ENCODE measurements at places on chromosomes 2 and 18.

DNA sequence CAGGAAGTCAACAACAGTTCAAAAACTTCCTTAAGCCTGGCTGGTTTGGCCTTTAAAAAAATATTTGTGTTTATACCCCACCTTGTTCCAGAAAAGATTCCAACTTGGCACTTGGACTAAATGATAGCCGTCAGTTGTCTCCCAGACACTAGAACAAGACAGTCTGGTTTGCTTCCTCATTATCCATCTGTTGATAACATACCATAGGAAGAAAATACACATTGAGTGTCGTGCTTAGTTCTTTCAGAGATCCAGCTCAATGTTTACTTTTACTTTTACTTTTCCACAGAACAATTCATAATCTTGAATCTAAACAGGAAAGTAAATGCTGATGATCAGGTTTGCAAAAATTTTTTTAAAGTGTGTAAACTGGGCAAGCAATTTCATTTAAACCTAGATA lies 2.4 kb upstream of the VPS54 start:
- DNase-seq = no peak

- DNase-seq = no peak
These were observed 622 bp downstream of the RAB12 start for GRCh38 chr18:8609659-8610458.

DNA sequence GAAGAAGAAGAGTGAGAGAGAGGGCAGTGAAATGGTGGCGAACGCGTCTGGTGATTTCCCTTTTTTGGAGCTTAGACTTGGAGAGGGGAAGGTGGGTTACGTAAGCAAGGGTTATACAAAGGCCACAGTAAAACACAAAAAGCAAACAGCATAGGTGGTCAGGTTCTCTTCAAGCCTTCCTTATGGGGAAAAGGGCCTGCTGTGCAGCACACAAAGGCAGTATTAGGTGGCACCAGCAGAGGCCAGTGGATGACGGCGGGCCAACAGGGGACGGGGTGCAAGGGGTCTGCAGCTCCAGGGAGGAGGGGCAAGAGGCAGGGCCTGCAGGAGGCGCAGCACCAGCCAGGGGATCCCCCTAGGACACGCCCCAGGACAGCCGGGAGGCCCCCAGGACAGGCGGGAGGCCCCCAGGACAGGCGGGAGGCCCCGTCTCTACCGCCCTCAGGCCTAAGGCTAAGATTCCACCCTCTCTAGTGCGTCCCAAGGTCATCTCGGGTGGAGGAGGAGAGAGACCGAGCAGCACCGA lies 32.6 kb upstream of the NPC1 start:
- no peak for DNase-seq

DNA sequence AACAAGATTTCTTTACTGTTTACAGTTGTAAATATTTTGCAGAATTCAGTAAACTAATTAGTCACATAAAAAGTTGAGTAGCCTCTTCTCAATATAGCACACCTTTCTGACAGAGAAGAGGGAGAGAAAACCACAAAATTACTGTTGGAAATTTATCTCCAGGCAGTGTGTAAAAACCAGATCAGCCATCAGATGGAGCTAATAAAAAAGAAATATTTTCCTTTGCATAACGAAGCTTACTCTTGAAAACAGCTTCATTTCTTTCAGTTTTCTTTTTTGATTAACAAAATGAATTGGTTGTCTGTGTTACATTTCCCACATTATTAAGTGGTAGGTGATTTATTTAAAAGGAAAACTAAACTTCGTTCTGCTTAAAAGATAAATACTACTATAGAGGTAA lies 259.3 kb upstream of the KCNJ3 start:
- DNase-seq = peak; percentile 10

GRCh38 chr2:113309655-113310387 lies 31.1 kb upstream of the PAX8 start:
- DNase-seq = no peak

DNA sequence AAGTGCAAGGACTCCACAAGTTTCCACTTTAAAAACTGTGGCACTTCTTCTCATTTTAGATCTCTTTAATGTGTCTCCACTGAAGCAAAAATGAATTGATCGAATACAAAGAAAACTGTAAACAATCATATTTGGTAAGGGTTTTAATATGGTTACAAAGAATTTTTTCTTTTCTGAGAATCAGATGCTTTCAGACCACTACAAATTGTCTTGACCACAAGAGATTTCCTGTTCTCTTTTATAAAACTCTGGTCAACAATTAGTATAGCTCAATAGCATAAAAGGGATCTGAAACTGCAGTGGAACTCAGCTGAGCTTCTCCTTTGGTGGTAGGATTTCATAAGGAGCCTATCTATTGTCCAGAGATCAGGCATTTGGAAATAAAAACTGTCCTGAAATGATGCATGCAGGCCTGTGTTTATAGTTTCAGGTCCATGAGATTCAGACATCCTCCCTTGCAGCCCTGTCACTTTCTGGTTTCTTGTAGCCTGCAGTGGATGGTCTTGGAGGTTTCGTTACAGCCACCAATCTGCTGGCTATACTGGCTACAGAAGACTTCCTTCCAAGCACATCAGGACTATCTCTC lies 120.0 kb downstream of the DOCK10 start:
- DNase-seq = peak; percentile 48

- DNase-seq = no peak
These were observed 28.1 kb downstream of the FARSB start for GRCh38 chr2:222627764-222628163.

- no peak for DNase-seq
These were observed 406.2 kb downstream of the MTX2 start for GRCh38 chr2:176675271-176675949.

GRCh38 chr2:69306822-69307578 lies 80.0 kb downstream of the GFPT1 start:
- DNase-seq = peak; percentile 93

GRCh38 chr2:150062416-150062815 lies 425.1 kb downstream of the RND3 start:
- DNase-seq = no peak

DNA sequence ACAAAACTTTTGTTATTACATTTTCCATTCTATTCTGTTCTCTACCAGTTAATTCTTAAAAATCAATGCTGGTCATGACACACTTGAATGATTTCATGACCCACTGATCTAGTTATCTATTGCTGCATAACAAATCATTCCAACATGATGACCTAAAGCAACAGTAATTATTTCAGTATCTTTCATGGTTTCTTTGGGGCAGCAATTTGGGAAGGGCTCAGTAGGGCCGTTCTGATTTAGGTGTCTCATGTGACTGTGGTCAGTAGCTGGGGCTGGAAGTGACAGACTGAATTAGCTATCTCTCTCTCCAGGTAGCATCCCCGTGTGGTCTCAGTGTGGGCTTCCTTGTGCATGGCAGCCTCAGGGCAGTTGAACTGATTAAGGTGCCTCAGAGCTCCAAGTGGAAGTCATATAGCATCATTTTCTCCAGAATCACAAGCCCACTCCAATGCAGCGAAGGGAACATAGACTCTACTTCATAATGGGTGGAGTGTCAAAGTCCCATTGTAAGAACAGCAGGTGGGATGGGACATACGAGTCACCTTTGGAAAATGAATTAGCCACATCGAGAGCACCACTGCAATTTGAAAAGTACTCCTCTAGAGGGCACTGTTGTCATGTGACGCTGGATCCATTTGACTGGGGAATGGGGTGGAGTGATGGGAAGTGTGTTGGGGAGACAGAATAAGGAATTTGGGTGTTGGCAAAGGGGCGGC lies 39.1 kb upstream of the FAM136A start:
- DNase-seq = peak; percentile 69

- no peak for DNase-seq
These were observed 48.4 kb upstream of the IGFBP5 start for GRCh38 chr2:216743781-216744180.

- DNase-seq = no peak
These were observed 57.3 kb upstream of the ALPP start for GRCh38 chr2:232321156-232321816.

GRCh38 chr2:109058191-109058632 lies 69.2 kb upstream of the EDAR start:
- no peak for DNase-seq

- peak; percentile 88 for DNase-seq
These were observed at the start of gene CNRIP1 for GRCh38 chr2:68319398-68320117. Gene CNRIP1, minus strand, starts transcription at chr2:68319949. Its CDS starts 549 bp downstream, at chr2:68319400.

- no peak for DNase-seq
These were observed 36.2 kb downstream of the WIPF1 start for GRCh38 chr2:174561283-174561971.

DNA sequence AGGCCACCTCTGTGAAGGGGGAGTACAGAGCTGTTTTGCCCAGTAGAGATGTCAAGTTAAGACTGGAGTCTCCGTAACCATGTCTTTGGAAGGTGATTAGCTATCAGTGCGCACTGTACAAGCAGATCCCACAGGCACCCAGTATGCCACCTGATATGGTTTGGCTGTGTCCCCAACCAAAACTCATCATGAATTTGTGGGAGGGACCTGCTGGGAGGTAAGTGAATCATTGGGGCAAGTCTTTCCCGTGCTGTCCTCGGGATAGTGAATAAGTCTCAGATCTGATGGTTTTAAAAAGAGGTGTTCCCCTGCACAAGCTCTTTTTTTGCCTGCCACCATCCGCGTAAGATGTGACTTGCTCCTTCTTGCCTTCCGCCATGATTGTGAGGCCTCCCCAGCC lies 90.2 kb downstream of the ACTR2 start:
- DNase-seq = no peak

- peak; percentile 5 for DNase-seq
These were observed 544.2 kb downstream of the SATB2 start for GRCh38 chr2:198913394-198914152.

- DNase-seq = no peak
These were observed 467.5 kb downstream of the XIRP2 start for GRCh38 chr2:167355821-167356220.

DNA sequence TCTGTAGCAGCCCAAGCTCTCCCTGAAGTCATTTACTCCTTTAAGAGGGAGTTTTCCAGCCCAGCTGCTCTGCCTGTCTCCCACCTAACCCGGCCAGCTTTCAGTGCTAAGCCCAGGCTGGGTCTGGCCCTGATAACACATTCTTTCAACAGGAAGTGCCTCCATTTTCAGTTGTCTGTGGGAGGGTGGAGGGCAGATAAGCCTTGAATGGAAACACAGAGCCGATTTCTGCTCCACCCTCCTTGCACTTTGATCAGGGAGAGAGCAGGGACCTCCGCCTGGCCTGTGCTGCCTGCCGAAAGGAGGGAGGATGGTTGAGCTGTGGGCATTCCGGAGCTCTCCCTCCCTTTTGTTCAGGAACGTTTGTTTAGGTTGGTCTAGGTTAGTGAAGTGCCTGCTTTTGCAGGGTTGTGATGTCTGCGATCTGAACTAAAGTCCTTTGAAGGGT lies 24.8 kb downstream of the GATA6 start:
- DNase-seq = no peak

DNA sequence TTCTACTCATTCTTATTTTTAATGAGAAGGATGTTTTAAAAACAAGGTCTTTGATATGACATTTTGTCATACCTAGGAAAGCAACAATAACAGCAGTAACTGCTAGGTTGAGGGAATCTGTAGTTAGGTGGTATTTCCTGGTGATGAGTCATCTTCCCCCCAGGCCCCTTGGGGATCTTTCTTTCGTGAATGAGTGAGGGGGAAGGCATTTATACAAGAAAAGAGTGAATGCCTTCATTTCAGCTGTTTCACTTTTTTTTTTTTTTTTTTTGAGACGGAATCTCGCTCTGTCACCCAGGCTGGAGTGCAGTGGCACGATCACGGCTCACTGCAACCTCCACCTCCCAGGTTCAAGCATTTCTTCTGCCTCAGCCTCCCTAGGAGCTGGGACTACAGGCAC lies 108.6 kb downstream of the MAP4K4 start:
- peak; percentile 92 for DNase-seq

DNA sequence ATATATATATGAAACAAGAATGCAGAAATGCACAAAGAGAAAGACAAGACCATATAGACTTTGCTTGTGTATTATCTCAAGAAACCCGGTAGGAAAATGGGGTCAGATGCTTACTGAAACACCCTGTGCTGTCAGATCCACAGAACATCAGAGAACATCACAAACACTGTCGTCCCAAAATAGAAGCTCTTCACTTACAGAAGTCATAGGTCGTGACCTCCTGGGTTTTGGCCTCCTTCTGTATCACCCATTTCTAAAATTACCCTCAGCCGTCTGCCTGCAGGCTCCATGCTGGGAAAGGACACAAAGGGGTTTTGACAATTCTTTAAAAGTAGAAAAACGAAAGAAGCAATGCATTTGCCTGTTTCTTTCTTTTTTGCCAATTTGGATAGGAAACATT lies 137.9 kb downstream of the PAX3 start:
- DNase-seq = no peak

GRCh38 chr2:238790833-238791230 lies 57.1 kb upstream of the TWIST2 start:
- no peak for DNase-seq

DNA sequence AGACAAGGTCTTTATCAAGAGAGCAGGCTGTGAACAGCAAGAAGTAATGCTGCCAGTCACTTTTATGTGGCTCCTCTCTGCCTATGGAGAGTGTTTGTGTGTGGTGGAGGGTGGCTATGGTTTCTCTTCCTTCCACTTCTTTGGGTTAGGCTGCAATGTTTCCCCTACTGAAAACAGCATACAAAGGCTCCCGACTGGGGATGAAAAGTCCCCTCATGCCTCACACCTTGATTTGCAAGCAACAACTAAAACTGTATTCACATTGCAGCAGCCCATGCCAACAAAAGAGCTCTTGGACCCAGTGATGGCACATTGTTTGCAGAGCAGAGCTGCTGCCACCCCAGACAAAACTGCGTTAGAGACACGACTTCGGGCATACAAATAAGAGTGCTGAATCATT lies 301.6 kb downstream of the SLC8A1 start:
- no peak for DNase-seq

DNA sequence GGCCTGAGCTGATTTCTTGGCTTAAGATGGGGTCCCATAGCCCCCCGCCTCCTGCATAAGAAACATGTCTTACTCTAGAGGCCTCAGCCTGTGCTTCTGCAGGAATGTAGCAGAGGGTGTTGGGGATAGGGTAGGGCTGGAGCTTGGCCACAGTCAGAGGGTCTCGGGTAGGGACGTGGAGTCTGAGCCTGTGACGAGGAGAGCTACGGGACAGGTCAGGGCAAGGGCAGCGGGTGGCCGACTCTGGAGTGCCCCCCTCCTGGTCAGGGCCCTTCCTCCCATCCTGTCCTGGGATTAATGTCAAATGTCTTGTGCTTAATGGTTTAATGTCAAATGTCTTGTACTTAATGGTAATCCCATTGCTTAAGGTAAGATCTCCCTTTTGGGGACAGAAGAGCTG lies 130.4 kb downstream of the GLI2 start:
- DNase-seq = no peak

Measured in A673 (cell line).